Effector CD8-positive, alpha-beta T cell (primary cell): ENCODE measurements at places on chromosomes 2 and 18.
A peak's percentile ranks its signal among the peaks of the same experiment; 100 is the strongest.

DNA sequence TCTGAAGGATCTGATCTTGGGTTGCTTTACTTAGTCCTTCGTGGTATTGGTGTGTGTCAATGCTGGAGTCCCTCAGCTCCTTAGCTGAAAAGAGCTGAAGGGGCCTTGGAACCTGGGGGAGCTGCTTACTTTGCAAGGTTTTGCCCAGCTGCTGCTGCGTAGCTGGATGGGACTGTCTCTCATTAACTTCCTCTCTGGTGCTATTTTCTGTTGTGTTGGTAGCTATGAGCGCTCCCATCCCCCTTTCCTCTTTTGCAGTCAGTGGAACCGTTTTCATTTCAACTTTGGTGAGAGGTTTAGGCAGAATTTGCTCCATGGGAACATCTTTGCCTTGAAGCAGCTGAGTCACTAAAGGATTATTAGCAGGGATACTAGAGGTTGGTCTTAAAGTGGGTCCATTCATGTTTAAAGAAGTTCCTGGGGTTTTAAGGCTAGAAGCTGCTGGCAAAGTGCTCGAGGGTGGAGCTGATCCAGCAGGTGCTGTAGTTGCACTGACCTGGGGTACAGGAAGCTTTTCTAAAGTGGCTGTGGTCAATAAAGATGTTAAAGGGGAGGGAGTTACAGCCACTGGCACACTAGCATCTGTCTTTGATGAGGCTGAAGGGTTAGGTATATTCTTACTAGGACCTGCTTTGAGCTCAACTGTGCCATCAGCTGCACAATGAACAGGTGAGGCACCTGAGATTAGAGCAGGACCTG, 69.9 kb upstream of the DTNB start:
- no peak for DNase-seq

GRCh38 chr2:85865539-85866164, 23.1 kb downstream of the ST3GAL5 start:
- no peak for DNase-seq

DNA sequence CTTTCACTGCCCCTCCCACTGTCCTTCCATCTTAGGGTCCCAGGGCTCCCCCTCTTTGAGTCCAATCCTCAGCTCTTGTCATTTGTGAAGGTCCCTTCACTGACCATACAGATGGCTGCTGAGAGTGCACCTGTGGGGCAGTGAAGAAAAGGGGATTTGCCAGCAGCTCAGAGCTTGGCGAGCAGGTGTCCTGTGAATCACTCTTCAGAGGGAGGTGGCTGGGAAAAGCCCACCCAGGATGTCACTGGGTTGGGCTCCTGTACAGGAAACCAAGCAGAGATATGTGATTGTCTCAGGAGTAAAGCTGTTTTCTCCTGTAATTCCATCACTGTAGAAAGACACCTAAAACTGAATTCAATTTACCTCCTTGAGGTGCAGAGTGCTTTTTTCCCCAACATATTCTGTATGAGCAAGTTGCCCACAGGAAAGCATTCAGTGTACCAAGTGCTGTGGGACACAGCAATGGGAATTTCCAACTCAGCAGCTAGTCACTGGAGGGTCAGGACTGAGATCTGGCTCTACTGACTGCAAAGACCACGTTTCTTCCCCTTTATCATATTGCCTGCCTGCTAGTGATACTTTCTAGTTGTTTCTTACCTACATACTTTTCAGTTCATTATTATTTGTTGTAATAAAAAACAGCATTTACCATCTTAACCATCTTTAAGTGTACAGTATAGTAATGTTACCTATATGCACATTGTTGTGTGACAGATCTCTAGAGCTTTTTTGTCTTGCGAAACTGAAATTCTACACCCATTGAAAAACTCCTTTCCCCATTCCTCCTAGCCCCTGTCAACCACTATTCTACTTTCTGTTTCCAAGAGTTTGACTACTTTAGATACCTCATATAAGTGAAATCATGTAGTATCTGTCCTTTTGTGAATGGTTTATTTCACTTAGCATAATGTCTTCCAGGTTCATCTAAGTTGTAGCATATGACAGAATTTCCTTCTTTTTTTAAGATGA, 239.1 kb downstream of the TSN start:
- no peak for DNase-seq

- DNase-seq = peak; percentile 47
These were observed 1.5 kb upstream of the UGP2 start for GRCh38 chr2:63840081-63840784.

GRCh38 chr2:231621051-231621879, 28.6 kb downstream of the TEX44 start:
- DNase-seq = no peak
